ENCODE measurements at places on chromosomes 4 and X. TPM values are rescaled to one million over a fixed set of nuclear protein-coding genes. Genes with fewer than 3 reads are reported as not detected.

GRCh38 chr4:110630688-110631402, 8.0 kb upstream of the PITX2 start:
- DNase-seq: peak; percentile 68
- H3K4me3 ChIP-seq: peak overlapping the region; percentile 30
- peaks cover 5% of the 10 kb centered on the region for H3K4me1 ChIP-seq
- H3K27ac ChIP-seq: peak overlapping the region; percentile 67

- no peak overlapping the region for H3K4me3 ChIP-seq
- H3K36me3 ChIP-seq: no peaks in the 10 kb centered on the region
- peaks cover 8% of the 10 kb centered on the region for H3K27me3 ChIP-seq
- no peak overlapping the region for H3K27ac ChIP-seq
- DNase-seq: no peak
Observed at GRCh38 chr4:56575820-56576429, 70.3 kb downstream of the ARL9 start.

GRCh38 chr4:137967480-137968190, 274.5 kb downstream of the SLC7A11 start:
- no peak overlapping the region for H3K27ac ChIP-seq
- no peaks in the 10 kb centered on the region for H3K36me3 ChIP-seq
- H3K27me3 ChIP-seq: no peaks in the 10 kb centered on the region

GRCh38 chrX:17814059-17814458, 47.0 kb downstream of the RAI2 start:
- H3K36me3 ChIP-seq: no peaks in the 10 kb centered on the region
- no peaks in the 10 kb centered on the region for H3K27me3 ChIP-seq
- no peak overlapping the region for H3K27ac ChIP-seq
- no peak overlapping the region for H3K4me3 ChIP-seq

- peak overlapping the region; percentile 73 for H3K4me3 ChIP-seq
- peak overlapping the region; percentile 93 for H3K27ac ChIP-seq
- no peaks in the 10 kb centered on the region for H3K27me3 ChIP-seq
- H3K36me3 ChIP-seq: peaks cover 33% of the 10 kb centered on the region
- DNase-seq: no peak
Observed at GRCh38 chr4:80036949-80037685, 35.9 kb downstream of the ANTXR2 start.

- H3K36me3 ChIP-seq: no peaks in the 10 kb centered on the region
- no peak overlapping the region for H3K27ac ChIP-seq
- H3K4me3 ChIP-seq: no peak overlapping the region
- no peaks in the 10 kb centered on the region for H3K27me3 ChIP-seq
- H3K4me1 ChIP-seq: no peaks in the 10 kb centered on the region
Observed at GRCh38 chr4:96630839-96631238, 790.9 kb downstream of the PDHA2 start.

DNA sequence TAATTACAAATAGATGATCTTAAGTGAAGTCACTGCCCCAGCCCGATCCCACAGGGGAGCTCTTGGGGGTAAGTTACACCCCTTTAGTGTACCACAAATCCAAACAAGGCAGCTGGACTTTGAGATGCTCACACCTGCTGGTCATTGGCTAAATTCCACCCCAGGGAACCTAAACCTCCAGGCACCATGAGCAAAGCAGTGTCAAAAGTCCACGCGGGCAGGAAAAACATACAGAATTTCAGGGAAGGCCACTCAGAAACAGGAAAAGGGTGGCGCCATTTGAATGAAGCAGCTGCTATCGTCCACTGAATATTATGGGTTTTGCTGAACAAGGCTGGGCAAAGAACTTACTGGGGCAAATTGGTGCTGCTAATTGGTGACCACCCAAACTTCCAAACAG, 30.9 kb downstream of the SUPT20HL1 start:
- DNase-seq: no peak
- H3K27ac ChIP-seq: no peak overlapping the region
- peaks cover 19% of the 10 kb centered on the region for H3K27me3 ChIP-seq
- H3K4me1 ChIP-seq: peaks cover 2% of the 10 kb centered on the region

The STBD1 gene
- total RNA-seq: 0.35 TPM

The ARHGAP6 gene
- not detected for total RNA-seq

The STPG2 gene
- total RNA-seq: not detected

The ADH1A gene
- total RNA-seq: not detected

Data from activated CD4-positive, alpha-beta T cell treated with anti-CD3 and anti-CD28 coated beads, Interleukin-2, amount 10 ng/mL, durations not matched to agents 24 days and 14 days (primary cell).